NCI-H460 (cell line): ENCODE measurements at places on chromosomes 7 and 10. TPM values are rescaled to one million over a fixed set of nuclear protein-coding genes. Genes with fewer than 3 reads are reported as not detected.

Gene VPS37D
- 3.6 and 5.4 TPM in 2 replicates for total RNA-seq

Gene HOXA4
- 0.57 and 0.61 TPM in 2 replicates for total RNA-seq

Gene UROS
- 50.4 and 55.0 TPM in 2 replicates for total RNA-seq

DNA sequence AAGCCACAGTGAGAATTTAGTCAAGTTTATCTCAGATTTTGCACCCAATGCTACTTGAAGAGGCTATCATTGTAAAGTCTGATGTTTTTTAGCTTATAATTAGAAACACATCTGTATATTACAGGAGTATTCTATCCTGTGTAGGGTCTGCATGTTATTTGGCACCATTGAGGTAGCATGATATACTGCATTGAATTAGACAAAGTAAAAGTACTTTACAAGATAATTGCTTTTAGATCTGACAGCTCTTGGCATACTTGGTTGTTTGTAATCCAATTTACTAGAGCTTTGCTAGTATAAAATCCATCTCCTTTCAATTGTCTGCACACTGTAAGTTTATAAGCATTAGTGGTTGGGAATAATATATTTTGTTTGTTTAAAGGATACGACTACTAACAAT, 714.3 kb downstream of the ANKRD7 start:
- no peak for DNase-seq

Gene NPC1L1
- total RNA-seq, result 0.09 TPM in 1 of 2 replicates, not detected in the other

- DNase-seq, result no peak
Measured at GRCh38 chr10:6128087-6128486, 39.3 kb downstream of the RBM17 start.

GRCh38 chr10:132774181-132774901, 11.6 kb downstream of the NKX6-2 start:
- DNase-seq, result no peak

DNA sequence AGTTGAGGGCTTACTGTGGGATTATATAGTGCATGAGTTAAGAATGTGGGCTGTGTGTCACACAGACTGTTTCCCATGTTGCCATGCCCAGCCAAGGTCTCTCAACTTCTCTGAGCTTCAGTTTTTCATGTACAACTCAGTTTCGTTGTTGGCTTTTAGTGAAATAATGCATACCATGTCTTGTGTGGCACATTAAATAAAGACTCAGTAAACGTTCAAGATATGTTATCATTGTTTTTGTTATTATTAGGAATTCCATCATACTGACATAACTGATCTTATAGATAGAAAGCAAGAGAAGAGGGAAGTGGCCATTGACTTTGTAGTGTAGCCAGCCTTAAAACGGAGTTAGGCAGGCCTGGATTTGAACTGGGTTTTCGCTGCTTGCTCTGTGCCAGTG, 2.9 kb downstream of the CDK14 start:
- no peak for DNase-seq

DNA sequence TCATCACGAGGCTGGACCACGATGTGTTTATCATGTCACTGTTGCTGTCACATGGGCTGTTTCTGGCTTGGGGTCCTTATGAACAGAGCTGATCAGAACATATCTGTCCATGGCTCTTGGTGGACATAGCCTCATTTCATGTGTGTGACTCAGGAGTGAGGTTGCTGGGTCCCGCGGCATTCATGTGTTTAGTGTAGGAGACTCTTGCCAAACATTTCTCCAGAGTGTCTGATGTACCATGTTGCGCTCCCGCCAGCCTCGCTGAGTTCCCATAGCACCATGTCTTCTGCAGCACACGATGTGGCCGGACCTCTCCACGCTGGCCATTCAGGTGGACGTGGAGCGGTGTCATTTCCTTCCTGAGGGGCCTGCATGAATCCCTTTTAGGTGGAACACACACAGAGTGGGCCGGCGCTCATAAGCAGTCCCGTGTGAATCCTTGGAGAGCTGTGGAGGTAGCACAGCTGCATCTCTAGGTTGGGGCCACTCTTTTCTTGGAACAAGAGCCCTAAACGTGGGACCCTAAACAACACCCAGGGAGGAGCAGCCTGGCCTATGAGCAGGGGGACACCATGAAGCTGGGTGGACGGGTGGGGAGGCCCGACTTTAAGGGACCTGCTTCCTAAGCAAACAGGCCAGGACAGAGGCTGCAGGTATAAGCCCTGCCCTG, 134.6 kb downstream of the LHPP start:
- no peak for DNase-seq

DNA sequence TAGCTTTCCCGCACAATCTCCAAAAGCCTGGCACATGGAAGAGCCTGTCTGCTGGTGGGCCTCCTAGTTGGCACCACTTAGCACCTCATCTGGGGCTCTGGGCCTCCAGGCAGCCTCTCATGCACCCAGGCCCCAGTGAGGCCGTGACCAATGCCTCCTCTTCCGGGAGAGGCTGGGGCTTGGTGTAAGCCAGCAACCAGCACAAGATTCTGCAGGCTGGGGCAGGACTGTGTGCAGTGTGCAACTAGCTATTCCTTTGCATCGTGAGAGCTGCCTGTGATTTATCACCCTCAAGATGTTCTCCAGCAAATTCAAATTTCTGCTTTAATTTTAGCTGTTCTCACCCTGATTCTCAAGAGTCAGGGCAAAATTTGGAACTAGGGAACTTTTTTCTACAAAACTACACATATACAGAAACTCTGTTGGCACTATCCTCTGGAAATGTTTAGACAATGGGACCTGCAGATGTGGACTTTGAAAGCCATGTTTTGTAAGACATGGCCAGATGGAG, 603.7 kb upstream of the MKI67 start:
- no peak for DNase-seq

Gene OIT3
- not detected in 2 replicates for total RNA-seq

DNA sequence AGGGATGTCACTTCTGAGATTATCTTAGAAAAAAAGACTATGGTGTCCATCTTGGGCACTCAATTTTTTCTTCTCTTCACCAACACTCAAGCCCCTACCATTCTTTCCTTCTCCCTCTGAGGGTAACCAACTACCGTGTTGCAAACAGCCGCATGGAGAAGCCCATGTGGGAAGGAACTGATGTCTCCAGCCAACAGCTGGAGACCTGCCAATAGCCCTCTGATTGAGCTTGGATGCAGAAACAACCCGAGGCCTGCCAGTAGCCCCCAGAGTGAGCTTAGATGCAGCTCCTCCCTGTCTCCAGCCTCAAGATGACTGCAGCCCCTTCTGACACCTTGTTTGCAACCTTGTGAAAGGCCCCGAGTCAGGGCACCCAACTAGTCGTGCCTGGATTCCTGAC, 36.4 kb upstream of the CHCHD3 start:
- DNase-seq, result no peak

DNA sequence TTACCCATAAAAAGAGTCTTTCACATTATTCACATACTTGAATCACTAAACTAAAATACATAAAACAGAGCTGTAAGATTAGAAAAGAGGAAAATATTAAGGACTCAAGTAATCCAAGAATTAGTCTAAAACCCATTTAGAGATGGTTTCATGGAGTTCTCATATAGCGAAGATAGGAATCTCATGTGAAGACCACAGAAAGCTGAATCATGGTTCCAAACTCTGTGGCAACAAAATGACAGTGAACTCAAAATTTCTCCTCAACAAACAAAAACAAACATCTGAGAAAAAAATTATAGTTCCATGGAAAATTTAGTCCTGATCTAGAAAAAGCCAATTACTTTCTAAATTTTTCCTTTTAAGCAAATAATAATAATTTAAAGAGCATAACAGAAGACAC, 34.6 kb downstream of the BAZ1B start:
- no peak for DNase-seq

Gene TACC2
- total RNA-seq, result 24.4 and 31.1 TPM in 2 replicates
